ENCODE measurements at places on chromosomes 6 and 20.

GRCh38 chr6:37242429-37243052, 15.0 kb upstream of the TBC1D22B start:
- no peak for DNase-seq

DNA sequence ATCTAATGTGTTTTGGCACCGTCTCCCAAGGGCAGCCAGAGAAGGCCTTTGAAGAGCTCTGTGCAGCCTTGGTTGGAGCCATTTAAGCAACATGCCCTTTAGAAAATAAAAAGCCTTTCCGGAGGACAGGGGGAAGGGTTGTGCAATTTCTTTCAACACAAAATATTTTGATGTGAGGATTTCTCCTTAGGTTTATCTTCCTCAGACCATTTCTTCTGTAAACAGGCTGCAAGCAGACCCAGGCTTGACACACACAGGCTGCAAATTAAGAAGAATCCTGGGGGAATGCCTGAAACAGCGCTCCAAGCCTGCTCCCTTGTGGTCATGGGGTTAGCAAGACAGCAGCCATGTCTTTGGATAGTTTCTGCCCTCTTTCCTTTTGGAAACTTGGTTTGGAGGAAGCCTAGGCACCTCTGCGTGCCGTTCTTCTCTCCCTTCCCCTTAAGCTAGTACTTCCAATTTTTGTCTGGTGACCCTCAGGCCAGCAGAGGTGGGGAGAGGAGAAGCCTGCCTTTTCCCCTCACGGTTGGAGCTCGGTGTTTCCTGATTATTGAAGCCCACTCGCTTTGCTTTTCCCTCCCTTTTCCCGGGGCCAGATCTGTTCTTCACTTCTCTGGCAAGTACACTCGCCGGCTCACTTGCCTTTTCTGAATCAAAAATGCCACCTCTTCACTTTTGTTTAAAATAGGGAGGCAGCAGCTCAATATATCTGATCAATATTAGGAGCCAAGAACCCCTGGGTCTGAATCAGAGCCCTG, 39.6 kb upstream of the NOX3 start:
- no peak for DNase-seq

- no peak for DNase-seq
Observed at GRCh38 chr6:111739257-111739696, 133.6 kb upstream of the TRAF3IP2 start.

GRCh38 chr20:54469952-54470351, 5.4 kb upstream of the DOK5 start:
- DNase-seq = no peak

DNA sequence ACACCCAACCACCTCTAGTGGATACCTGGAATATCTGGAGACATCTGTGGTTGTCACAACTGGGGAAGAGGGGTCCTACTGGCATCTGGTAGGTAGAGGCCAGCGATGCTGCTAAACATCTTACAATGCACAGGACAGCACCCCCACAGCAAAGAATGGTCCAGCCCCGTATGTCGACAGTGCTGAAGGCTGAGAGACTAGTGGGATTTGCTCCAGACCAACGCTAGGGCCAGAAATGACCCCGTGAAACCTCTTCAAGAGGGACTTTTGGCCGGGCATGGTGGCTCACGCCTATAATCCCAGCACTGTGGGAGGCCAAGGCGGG, 7.2 kb downstream of the PREX1 start:
- no peak for DNase-seq

DNA sequence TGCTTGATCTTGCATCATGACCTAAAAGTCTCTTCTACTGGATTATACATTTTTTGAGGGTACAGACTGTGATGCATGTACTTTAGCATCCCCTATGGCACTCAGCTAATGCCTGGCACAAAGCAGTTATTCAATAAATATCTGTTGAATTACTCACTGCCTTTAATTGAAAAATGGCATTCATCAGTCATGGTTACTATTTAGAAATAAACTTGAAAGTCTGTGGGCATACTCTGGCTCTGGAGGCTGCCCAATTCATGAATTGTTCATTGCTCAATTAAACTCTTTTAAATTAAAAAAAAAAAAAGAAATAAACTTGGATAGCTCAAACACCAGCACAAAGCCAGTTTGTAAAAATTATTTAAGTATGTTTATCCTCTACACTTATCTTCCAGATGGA, 40.0 kb downstream of the HEBP2 start:
- DNase-seq = no peak
